ENCODE measurements at places on chromosomes 11 and 22.
A peak's percentile ranks its signal among the peaks of the same experiment; 100 is the strongest.

DNA sequence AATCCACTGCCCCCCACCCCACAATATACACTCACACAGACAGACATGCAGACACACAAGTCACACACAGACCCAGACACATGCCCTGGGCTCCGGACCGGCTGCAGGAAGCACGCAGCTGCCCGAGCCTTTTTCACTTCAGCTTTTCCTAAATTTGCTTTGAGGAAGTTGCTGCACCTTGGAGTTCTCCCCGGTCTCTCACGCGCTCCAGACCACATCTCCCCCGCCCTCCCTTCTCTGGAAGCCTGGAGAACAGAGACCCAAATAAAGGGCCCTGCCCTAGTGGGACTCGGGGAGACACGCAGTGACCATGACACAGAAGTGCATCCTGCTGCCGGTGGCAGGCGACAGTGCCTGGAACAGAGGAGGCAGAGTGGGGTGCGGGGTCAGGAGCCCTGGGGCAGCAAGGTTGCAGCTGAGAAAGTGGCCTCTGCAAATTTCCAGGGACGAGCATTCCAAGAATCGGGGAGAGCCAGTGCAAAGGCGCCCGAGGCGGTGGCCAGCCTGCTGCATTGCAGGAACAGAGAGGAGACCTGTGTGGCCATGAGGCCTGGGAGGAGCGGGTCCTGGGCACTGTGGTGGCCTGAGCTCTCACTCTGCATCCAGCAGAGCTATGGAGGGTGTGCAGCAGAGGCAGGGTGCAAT is 19.1 kb downstream of the RPL3 start:
- DNase-seq: no peak

- peak; percentile 57 for DNase-seq
Observed at GRCh38 chr11:2299773-2300172, 1.9 kb downstream of the C11orf21 start.

DNA sequence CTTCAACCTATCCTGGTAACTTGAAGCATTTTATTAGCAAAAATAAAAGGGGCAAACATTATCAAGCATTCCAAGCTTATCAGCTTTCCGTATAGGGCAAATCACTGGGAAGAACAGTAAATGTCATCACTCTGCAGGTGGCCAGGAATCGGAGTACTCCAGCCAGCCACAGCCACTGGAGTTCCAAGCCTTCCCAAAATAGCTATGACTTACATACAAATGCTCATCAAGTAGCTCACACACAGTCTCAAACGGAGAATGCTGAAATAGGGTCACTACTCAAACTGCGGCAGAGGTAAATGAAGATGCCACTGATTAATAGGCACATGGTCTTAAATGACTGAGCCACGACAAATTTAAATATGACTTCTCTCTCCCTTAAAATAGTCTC is 2.1 kb downstream of the USP28 start:
- DNase-seq: no peak

DNA sequence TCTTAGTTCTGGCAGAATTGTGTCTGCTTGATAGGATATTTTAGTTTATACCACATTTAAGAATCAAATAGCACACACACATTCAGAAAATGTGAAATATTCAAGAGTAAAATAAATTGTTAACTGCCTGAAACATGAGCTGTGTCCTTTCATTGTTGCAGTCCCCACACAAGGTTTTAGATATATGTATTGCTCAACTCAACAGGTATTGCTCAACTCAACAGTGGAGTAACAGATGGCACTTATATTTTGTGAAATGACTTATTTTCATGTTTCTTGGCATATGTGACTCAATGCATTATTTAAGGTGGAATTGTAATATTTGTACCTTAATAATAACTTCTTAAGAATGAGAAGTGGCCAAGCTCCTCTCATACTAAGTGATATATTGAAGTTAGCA is 760.3 kb downstream of the CNTN5 start:
- no peak for DNase-seq

DNA sequence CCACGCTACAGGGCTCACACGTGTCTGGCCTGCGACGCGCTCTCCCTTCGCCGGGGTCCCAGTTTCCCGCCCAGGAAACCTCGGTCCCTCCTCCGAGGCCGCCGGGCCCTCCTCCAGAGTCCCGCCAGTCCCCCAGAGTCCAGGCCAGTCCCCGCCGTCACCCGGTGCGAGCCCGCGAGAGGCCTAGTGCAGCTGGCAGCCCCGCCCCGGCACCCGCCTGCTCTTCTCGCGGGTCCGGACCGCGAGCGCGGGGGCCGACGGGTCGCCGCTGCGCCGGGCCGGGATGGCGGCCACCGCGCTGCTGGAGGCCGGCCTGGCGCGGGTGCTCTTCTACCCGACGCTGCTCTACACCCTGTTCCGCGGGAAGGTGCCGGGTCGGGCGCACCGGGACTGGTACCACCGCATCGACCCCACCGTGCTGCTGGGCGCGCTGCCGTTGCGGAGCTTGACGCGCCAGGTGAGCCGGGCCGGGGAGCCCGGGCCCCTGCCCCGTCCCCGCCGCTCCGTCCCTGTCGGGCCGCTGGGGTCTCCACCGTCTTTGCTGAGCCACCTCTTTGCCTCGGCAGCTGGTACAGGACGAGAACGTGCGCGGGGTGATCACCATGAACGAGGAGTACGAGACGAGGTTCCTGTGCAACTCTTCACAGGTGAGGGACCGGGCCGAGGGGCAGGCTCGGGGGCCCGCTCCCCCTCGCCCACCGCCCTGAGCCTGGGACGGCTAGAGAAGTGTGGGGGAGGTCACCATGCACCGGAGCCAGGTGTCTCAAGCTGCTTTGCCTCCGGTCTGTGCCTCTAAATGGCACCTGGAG is at the start of gene PTPMT1:
PTPMT1 (plus strand) TSS at position 260 of the 809 bp plus-strand sequence; CDS start at position 284, 24 bp downstream.
- DNase-seq: no peak

GRCh38 chr11:120867531-120867930 is 156.4 kb upstream of the TBCEL start:
- DNase-seq: no peak

DNA sequence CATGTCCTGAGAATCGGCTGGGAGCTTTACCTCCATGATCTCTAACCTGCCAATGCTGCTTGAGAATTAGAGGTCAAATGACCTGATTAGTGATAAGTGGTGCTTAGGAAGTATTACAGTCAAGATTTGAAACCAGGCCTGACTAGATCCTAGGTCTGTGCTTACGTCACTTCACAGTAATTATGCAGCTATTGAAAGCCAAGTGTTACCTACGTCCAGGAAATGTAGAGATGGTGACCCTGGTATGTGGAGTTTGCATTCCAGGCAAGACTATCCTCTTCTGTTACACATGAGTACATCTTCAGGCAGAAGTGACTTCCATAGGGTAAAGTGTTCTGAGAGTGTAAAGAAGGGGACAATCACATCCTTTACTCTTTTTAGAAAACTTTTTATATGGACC is 530.4 kb upstream of the TENM4 start:
- no peak for DNase-seq
